CD14-positive monocyte (primary cell): ENCODE measurements at places on chromosomes 7 and 10. TPM values are rescaled to one million over a fixed set of nuclear protein-coding genes. Genes with fewer than 3 reads are reported as not detected.

DNA sequence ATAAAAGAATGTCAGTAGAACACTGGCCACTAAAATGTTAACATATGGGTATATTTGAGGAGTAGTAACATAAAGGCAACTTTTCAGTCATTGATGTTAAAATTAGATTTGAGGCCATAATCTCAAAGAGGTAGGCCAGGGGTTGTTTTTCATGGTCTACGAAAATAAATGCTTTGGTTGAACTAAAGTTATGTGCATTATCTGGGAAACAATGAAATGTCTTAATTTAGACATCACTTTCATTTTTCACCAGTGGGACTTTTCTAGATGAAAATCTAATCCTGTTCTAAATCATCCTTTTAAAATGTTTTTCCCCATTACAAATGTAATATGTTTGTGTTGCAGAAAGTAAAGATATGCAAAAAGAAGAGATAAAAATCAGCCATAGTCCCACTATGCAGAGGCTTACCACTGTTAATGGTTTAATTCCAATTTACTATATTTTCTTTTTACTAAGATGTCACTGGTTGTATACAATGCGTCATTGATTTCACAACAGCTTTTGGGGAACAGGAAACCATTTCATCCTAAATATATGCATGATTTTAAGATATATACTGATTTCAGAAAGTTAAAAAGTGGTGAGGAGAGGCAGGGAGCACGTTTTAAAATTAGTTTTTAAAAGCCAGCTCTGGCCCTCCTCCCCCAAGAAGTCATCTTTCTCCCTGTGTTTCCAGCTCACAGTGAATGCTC, 64.3 kb downstream of the ARID5B start:
- peaks cover 23% of the 10 kb centered on the region for H3K4me1 ChIP-seq
- H3K4me3 ChIP-seq, result no peak overlapping the region
- H3K27ac ChIP-seq, result peak overlapping the region; percentile 79
- no peaks in the 10 kb centered on the region for H3K27me3 ChIP-seq
- no peaks in the 10 kb centered on the region for H3K36me3 ChIP-seq

DNA sequence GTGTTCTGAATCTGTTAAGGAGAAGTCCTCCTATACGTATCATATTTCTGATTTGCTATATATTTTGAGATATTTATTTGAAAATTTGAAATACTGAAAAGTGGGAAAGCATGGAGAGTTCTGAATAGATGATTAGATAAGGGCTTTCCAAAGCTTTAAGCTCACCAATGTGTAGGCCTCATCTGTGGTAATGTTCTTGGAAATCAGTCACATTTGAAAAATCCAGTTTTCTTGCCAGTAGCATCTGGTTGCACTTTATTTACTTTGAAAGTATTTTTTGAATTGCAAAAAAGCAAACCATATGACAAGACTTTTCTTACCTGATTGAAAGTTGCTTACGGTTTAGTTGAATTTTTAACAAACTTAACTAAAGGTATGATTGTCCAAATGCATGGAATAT, 21.7 kb downstream of the ADD3 start:
- H3K4me1 ChIP-seq, result no peaks in the 10 kb centered on the region
- DNase-seq, result no peak
- H3K36me3 ChIP-seq, result no peaks in the 10 kb centered on the region
- H3K27ac ChIP-seq, result no peak overlapping the region

GRCh38 chr10:88333248-88333630, 249.9 kb downstream of the RNLS start:
- H3K27me3 ChIP-seq, result no peaks in the 10 kb centered on the region
- no peak overlapping the region for H3K4me3 ChIP-seq
- no peaks in the 10 kb centered on the region for H3K36me3 ChIP-seq
- peak overlapping the region; percentile 42 for H3K27ac ChIP-seq
- peaks cover 39% of the 10 kb centered on the region for H3K4me1 ChIP-seq
- DNase-seq, result peak; percentile 17

DNA sequence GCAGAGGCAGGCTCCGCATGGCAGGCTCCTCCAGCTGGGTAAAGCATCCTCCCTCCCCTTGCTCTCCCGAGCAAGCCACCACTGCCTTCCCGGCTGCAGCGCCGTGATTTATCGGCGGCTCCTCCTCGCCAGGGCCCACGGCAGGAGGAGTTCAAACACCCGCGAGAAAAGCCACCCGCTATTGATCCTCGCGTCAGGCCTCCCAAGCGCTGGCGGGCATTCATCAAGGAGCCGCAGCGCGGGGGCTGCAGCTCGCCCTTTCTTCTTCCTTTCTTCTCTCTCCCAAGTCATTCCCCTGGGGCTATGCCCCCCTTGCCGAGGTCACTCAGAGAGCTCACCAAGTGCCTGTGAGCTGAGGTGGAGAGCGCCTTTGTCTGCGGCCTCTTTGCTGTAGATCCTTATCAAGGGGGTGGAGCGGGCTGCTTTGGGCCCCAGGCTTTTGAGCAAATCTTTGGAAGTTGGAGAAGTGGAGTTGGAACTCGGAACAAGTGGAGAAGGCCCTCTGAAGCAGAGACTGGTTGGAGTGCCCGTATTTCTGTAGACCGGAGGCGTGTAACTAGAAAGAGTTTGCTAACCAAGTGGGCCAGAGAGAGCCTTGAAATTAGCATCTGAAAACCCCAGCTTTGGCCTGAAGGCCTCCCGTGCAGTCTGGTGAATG, 107.2 kb upstream of the PPIF start:
- H3K4me1 ChIP-seq, result peaks cover 80% of the 10 kb centered on the region
- no peak overlapping the region for H3K27ac ChIP-seq
- H3K27me3 ChIP-seq, result no peaks in the 10 kb centered on the region
- H3K4me3 ChIP-seq, result no peak overlapping the region
- no peak for DNase-seq

AKAP9 gene
- 7.3 TPM for polyA plus RNA-seq

- H3K4me1 ChIP-seq, result peaks cover 36% of the 10 kb centered on the region
- H3K4me3 ChIP-seq, result no peak overlapping the region
- H3K36me3 ChIP-seq, result no peaks in the 10 kb centered on the region
- no peak overlapping the region for H3K27ac ChIP-seq
These were observed 1.5 kb upstream of the HTR7 start for GRCh38 chr10:90859321-90859751.

GRCh38 chr7:157032128-157032527, 21.7 kb upstream of the MNX1 start:
- H3K27ac ChIP-seq, result no peak overlapping the region
- H3K4me1 ChIP-seq, result no peaks in the 10 kb centered on the region
- no peak overlapping the region for H3K4me3 ChIP-seq
- H3K27me3 ChIP-seq, result no peaks in the 10 kb centered on the region
- no peaks in the 10 kb centered on the region for H3K36me3 ChIP-seq

GRCh38 chr10:132943058-132943790, 854 bp upstream of the CFAP46 start:
- H3K36me3 ChIP-seq, result no peaks in the 10 kb centered on the region
- no peak overlapping the region for H3K27ac ChIP-seq
- peaks cover 6% of the 10 kb centered on the region for H3K4me1 ChIP-seq
- H3K27me3 ChIP-seq, result peaks cover 49% of the 10 kb centered on the region

DNA sequence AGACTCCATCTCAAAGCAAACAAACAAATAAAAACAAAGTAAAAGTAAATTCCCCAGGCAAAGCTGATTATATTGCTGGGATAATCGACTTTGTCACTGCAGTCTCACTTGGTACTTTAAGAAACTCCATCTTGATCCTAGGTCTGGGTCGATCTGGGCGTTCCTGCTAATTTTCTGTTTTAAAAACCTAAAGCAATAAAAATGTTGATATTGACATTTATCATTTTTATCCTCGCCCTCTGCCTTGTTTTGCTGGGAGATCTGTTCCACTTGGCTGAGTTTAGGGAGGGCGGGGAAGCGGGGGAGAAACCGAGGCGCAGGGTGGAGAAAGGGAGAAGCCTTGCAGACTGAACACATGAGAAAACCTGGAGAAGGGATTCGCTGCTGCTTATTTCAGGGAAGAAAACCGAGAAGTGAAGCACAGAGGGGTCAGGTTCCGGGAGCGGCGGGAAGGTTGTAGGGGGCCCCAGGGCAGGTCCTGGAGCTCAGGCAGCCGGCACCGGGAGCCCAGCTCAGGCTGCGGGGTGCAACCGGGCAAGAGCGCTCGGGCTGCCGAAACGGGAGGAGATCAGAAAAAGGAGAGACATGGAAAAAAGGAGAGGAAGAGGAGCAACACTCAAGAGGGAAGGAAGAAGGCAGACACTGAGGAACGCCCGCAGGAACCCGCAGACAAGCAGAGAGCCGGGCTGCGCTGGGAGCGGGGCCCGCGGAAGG, 27.3 kb upstream of the KMT2C start:
- peaks cover 39% of the 10 kb centered on the region for H3K4me1 ChIP-seq
- H3K27ac ChIP-seq, result peak overlapping the region; percentile 89
- H3K27me3 ChIP-seq, result no peaks in the 10 kb centered on the region
- DNase-seq, result no peak
- H3K4me3 ChIP-seq, result peak overlapping the region; percentile 89

DNA sequence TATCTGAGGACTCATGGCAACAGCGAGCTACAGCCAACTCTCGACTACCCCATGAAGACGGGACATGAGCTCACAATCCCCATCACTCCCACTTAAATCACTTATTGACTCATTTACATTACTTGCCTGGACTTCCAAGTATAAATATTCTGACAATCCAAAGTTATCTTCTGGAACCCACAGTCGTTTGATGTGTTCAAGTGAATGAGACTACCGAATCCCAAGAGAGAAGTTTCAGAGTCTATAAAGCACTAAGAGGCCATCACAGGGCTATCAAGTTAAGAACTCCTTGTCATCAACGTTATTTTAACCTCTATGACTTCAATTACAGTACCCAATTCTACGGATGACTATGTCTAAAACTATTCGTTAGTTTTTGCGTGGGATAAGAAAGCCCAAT, 11.5 kb upstream of the ANAPC16 start:
- no peaks in the 10 kb centered on the region for H3K27me3 ChIP-seq
- no peaks in the 10 kb centered on the region for H3K4me1 ChIP-seq
- H3K27ac ChIP-seq, result no peak overlapping the region

DNA sequence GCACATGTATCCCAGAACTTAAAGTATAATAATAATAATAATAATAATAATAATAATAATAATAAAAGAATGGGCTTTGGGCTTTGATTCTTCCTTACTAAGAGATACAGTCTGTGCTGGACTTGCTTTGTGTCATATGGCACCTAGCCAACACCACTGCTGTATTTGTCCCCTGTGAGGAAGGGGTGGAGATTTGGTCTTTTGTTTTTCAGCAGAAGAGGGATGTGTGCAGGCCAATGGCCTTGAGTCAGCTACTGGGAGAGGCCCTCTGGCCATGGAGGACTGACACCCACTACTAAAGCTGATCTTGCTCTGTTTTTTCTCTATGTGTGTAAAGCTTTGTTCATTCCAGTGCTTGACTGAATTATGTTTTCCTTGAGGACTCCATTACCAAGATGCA, 573.0 kb upstream of the PCDH15 start:
- H3K36me3 ChIP-seq, result no peaks in the 10 kb centered on the region
- H3K27ac ChIP-seq, result no peak overlapping the region
- DNase-seq, result no peak
- no peaks in the 10 kb centered on the region for H3K4me1 ChIP-seq
- H3K4me3 ChIP-seq, result no peak overlapping the region

RPS24 gene
- 840 TPM for polyA plus RNA-seq

SEC61G gene
- 213 TPM for polyA plus RNA-seq

DNA sequence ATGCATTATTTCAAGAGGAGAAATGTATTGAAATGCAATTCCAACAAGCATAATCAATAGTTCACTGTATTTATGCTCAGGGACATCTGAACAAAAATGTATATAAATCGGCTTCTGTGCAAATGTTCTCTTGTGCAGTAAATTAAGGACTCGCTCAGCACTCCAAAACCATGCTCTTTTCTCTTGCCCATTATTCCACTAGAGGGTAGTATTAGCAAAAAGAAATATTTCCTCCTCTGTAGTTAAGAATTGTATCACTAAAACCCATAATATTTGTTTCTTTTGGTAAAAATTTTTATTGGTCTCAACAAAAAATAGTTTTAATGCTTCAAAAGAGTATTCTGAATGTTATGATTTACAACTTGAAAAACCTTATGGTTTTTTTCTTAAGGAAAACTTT, 803.1 kb downstream of the PCDH15 start:
- H3K4me1 ChIP-seq, result no peaks in the 10 kb centered on the region
- no peaks in the 10 kb centered on the region for H3K36me3 ChIP-seq

DNA sequence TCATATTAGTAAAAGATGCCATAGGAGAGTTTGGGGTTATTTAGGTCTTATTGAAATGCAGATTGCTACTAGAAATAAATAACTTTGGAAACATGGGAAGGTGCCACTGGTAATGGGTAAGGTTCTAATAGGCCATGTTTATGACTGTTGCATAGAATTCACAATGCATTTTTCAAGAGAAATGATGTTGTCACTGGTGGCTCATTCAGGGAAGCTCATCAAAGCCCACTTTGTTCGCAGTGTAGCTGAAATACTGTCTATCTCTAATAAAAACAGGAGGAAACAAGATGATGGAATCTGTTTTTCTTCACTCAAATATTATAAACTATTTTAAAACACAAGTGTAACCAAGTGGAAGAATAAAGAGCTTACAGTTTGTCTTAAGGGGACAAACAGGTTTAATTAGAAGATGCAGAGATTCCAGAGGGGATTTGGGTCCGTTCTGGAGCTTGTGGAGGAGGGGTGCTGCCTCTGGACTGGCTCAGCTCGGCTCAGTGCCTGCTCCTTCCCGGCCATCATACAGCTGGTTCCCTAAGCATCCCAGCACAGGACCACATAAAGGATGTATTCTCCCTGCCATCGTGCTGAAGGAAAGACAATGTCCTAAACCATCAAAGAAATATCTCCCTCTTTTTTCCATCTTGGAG, 20.4 kb downstream of the OPALIN start:
- no peaks in the 10 kb centered on the region for H3K27me3 ChIP-seq
- H3K27ac ChIP-seq, result no peak overlapping the region
- no peak overlapping the region for H3K4me3 ChIP-seq
- no peaks in the 10 kb centered on the region for H3K4me1 ChIP-seq

MCM10 gene
- not detected for polyA plus RNA-seq

MPP7 gene
- polyA plus RNA-seq, result 8.6 and 17.3 TPM in 2 replicates

DNA sequence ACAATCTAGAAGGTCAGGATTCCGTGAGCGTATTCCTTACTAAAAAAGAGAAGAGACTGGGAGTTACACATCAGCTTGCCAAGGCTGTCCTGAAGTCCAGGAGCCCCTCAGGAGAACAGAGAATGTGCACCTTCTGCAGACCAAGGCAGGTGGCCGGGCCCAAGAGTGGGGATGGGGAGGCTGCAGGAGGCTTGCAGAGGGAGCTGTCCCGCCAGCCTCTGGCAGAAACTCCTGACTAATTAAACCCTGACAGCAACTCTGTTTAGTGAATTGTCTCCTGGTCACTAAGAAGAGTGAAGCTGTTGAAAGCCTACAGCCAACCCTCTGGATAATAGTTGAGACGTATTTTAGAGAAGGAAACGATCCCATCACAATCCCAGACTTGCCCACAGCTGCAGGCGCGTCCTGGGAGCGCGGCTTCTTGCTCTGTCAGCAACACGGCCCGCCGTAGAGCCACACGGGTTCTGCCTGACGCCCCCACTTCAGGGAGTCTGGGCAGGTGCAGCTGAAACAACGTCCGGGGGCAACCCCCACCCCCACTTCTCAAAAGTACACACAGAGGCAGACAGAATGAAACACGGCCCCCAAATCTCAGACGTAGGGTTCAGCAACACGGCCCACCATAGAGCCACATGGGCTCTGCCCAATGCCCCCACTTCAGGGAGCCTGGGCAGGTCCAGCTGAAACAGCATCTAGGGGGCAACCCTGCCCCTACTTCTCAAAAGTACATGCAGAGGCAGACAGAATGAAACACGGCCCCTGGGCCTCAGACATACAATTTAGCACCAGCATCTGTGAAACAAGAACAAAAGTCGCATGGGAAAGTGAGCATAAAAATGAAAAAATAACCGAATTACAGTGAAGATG, 45.2 kb downstream of the DIP2C start:
- DNase-seq, result no peak
- no peak overlapping the region for H3K27ac ChIP-seq
- no peaks in the 10 kb centered on the region for H3K36me3 ChIP-seq
